ENCODE measurements at places on chromosomes 7 and 10. TPM values are rescaled to one million over a fixed set of nuclear protein-coding genes. Genes with fewer than 3 reads are reported as not detected.

Gene PILRA
- 5.2 TPM for total RNA-seq

Gene OR2A42
- not detected for total RNA-seq

Gene CUBN
- 0.05 TPM for total RNA-seq

Gene FOXP2
- not detected for total RNA-seq

Gene RSPH10B
- not detected for total RNA-seq

Gene EVX1
- total RNA-seq = 0.07 TPM

Gene KLHDC10
- total RNA-seq = 14.7 TPM

Gene CALN1
- total RNA-seq = not detected

All from A549 treated with CpdA at 1 μM for 4 hours (cell line).